ENCODE measurements at places on chromosomes 3 and 15. TPM values are rescaled to one million over a fixed set of nuclear protein-coding genes. Genes with fewer than 3 reads are reported as not detected.

DNA sequence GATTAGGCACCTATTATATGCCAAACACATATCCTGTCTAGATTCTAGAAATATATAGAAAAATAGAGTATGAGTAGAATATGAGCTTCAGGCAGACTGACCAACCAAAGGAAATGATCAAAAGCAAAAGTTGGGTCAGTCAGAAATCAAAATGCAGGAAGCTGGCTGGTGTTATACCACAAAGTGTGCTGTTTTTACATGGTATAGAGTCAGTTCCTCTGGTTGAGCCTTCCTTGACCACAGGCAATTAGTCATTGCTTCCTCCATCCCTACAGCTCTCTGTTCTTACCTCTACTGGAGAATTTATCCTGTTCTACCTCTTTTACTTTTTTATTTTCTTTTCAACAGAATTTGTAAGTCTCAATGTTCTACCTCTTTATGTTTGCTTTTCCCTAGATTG, 149.8 kb downstream of the TMCO5A start:
- DNase-seq: no peak

GRCh38 chr15:88894819-88895767, at the start of gene HAPLN3:
Gene HAPLN3 (minus strand): TSS chr15:88895544. CDS start chr15:88887298, 8,246 bp downstream.
- no peak for DNase-seq

DNA sequence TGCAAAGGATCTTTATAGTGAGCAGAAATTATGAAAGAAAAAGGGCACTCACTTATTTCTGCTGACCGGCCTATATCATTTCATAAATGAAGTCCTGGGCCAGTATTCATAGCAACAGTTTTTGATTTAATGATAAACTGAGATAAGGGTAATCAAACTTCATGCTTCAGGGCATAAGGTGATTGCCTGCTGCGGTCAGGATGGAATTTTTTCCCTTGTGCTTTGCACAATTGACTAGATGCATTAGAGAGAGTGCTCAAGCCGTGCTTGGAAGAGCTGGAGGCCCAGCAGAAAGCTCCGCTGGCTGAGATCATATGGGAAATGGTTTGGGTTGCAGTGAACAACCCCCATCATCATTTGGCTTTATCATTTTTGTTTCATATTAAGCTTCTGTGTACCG, 10.4 kb downstream of the SEMA6D start:
- no peak for DNase-seq

- DNase-seq: peak; percentile 8
Observed at GRCh38 chr15:84749111-84749991, 959 bp downstream of the ZNF592 start.

GRCh38 chr3:139427283-139428060, 38.0 kb upstream of the COPB2 start:
- peak; percentile 77 for DNase-seq

DNA sequence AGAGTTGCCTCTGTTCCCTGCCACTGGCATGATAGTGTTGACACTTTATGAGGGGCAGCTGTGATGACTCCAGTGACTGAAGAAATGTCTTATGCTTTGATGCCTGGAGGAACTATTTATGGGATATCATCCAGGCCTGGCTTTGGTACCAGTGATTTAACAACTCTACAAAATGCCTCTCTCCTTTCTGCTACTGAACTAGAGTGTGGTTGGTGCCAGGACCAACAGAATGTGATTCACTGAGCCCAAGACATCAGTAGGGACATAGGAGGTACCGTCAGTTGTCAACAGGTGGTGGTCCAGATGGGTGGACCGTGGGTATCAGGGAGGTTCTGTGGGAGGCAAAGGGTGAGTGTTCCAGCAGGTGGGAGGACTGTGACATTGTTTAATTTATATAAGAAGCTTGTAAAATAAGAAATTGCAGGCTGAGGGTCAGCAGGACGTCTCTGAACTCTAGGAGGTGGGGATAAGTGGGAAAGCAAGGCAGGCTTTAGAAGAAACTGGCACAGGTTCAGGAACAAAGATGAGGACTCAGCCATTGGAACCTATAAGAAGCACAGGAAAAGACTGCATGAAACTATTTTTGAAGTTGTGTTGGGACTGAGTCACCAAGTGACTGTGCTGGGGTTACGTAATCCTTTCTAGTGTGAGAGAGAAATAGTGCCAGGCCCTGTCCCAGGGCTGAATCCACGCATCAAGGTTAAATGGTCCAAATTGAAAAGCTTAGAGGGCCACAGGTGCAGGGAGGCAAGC, 28.5 kb upstream of the SLC7A14 start:
- DNase-seq: peak; percentile 71

DNA sequence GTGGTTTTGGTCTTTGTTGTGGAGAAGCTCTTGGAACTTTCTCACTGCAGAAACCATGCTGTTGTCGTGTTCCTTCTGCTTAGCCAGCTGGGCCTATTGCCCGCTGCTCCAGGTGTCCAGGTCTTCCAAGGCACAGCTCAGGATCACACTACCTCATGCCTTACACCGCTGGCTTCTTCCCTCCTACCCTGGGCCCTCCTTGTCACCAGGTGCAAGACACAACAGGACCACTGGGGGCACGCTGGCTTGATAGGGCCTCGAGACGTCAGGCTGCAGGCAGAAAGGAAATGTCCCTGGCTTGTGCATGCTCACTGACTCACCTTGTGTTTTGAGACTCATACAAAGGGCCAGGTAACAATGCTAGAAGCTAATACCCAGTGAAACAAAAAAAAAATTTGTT, 32.3 kb downstream of the PAQR9 start:
- no peak for DNase-seq

DNA sequence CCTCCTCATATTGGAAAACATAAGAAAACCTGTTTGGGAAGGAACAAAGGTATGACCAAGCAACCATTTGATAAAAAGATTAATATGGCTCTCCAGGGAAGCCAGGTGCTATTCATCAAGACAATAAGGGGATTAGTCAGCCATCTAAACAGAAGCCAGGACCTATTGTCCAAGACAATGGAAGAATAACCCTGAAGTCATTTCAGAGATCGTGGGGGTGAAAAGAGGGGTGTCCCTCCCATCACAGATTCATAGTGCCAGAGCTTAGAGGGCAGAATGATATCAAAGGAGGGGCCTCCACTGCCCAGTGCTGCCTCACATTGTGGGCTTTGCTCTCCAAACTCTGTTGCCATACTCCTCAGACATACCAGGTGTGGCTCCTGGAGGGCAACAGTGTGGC, 73.5 kb downstream of the DAPK2 start:
- DNase-seq: no peak

GRCh38 chr3:8319935-8320634, 181.5 kb upstream of the LMCD1 start:
- peak; percentile 10 for DNase-seq

GRCh38 chr15:78715434-78715833, 74.4 kb upstream of the CHRNB4 start:
- DNase-seq: no peak

GRCh38 chr3:9951598-9951961, 628 bp downstream of the PRRT3 start:
- no peak for DNase-seq

GRCh38 chr3:128081226-128081625, 29.0 kb downstream of the SEC61A1 start:
- DNase-seq: no peak

DNA sequence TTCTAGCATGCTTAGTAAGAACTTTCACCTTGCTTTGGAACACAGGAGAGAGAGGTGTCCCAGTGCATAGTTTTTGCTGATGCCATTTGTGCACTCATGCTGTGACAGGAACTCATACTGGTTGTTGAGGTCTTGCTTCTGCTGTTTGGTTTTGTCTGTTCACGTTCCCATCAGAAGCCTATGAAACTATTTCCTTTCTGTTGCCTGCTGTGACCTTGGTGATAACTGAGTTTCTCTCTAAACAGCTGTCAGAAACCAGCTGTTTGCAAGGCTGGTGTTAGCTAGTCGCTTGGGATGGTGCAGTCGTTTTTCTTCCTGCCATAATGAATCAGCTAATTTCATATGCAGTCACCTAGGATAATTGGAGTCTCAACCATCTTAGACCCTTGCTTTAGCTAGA, 724.1 kb downstream of the GRM7 start:
- DNase-seq: no peak

GRCh38 chr15:43748376-43748775, 2.1 kb downstream of the PDIA3 start:
- DNase-seq: no peak

DNA sequence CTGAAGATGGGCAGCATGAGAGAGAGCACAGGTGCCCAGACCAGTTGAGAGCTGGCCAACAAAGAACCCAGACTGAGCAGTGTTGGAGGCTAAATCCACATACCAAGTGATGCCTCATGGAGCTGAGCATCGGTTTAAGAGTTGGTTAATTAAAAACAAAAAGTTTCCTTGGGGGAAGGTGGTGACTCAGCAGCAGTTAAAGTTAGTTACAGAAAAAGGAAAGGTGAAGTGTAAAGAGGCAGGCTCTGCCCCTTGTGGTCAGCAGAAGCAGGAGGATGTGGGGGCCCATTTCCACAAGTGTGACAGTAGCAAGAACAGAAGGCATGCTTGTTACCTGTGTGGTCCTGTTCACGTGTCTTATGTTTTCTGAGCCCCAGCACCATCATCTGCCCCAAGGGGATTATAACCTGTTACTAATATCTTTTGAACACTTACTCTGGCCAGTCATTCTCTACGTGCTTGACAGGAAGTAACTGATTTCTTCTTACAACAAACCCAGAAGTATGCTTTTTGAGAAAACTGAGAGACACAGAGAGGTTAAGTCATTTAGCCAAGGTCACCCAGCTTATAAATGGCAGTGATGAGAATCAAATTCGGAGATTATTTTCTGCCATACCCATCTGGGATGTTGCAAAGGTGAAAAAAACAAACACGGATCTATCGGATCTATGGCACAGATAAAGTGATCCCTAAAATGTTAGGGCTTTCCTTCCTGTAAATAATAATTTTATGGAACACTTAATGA, 91.0 kb downstream of the EPHB1 start:
- peak; percentile 49 for DNase-seq

DPH6 gene
- 36.9 TPM for total RNA-seq

VEPH1 gene
- 8.9 TPM for total RNA-seq

PTPRG gene
- 15.7 TPM for total RNA-seq

MAGEL2 gene
- 0.27 TPM for total RNA-seq

FSD2 gene
- total RNA-seq: not detected

NCBP2 gene
- total RNA-seq: 96.0 TPM

BLM gene
- total RNA-seq: 12.1 TPM

CCDC39 gene
- total RNA-seq: not detected

NR1I2 gene
- not detected for total RNA-seq

ACTRT3 gene
- total RNA-seq: not detected

Measured in H4 (cell line).